ENCODE measurements at places on chromosomes 2 and 18.

- no peak for DNase-seq
Measured at GRCh38 chr2:190627448-190628412, 21.2 kb upstream of the NAB1 start.

DNA sequence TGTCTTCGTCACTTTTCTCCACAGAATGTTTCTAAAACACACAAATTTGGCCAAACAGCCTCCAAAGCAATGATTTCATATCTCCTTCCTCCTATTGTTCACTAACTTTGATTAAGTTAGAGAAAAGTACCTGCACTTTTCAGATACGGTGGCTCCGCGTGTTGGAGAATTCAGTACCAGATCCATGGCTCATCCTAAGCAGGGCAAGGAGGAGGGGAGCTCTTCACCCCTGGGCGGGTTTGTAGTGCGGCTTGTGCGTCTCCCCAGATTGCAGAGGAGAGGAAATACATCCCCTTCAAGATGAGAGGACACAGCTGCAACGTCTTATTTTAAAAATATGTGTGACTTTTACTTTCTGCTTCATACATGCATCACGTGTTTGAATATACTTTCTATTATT, 333.0 kb downstream of the AGAP1 start:
- DNase-seq = no peak

DNA sequence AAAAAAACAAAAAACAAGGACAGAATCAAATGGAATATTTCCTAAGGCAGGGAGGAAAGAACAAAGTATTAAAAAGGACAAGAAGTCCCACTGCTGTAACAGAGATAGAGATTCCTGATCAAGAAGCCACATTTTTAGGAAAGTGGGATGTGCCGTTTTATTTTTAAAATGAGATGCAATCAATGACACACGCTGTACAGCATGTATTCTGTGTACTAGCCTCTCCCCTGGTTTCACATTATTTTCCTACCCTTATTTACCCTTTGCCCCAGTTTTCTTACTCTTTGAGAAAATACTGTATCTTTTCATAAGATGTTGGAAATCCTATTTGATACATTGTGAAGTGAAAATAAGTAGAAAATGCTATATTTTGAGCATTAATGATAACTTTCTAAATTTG, 45.8 kb downstream of the E2F6 start:
- DNase-seq = no peak

DNA sequence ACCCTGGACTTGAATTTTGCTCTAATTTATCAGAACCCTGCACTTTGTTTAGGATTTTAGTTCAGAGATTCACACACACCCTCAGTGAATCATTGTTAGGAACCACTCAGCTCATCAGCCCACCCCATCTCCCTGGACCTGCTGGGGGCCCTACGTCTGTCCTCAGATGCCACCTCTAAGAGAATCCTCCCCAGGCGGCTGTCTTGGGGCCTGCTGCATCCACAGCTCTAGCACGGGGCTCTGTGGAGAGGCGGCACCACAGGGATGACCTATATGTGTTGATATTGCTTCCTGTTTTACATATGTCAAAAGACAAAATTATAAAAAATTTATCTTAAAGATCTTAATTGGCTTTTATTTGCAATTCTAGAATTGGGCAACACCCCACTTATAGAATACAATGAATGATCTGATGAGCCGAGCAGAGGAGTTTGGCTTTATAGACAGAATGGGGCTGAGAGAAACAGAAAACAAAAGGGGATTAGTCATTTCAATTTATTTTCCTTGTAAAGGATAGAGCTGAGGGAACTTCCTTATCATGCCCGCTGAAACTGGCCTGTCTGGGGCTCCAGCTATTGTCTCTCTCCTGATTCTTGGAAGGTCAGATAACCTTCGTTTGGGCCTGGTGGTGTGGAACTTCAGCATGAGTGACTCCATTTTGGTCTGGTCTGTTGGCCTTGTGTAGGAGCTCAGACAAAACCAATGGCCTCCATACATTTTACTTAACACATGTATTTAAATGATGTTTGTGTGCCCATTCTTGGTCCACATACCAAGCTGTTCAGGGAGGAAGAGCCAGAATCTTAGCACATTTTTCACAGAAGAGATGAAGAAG, 1.4 kb downstream of the MYO7B start:
- no peak for DNase-seq

GRCh38 chr18:25420077-25420825, 68.3 kb upstream of the ZNF521 start:
- DNase-seq = no peak

DNA sequence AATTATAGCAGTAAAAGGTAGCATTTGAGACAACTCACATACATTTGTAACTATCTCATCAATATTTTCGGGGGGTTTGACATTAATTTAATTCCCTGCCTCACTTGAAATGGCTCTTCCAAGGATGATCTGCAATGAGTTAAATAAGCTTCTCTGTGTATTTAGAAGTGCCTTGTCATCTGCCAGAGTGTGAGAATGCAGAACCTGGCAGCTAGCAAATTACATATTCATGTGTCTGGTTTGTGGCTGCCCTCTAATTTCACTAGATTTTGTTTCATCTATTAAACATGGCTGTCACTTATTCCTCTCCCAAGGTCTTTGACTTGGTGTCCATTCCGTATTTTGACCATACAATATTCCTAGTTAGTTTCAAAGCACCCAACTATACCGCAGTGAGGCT, 158.3 kb upstream of the CAVIN2 start:
- DNase-seq = no peak

DNA sequence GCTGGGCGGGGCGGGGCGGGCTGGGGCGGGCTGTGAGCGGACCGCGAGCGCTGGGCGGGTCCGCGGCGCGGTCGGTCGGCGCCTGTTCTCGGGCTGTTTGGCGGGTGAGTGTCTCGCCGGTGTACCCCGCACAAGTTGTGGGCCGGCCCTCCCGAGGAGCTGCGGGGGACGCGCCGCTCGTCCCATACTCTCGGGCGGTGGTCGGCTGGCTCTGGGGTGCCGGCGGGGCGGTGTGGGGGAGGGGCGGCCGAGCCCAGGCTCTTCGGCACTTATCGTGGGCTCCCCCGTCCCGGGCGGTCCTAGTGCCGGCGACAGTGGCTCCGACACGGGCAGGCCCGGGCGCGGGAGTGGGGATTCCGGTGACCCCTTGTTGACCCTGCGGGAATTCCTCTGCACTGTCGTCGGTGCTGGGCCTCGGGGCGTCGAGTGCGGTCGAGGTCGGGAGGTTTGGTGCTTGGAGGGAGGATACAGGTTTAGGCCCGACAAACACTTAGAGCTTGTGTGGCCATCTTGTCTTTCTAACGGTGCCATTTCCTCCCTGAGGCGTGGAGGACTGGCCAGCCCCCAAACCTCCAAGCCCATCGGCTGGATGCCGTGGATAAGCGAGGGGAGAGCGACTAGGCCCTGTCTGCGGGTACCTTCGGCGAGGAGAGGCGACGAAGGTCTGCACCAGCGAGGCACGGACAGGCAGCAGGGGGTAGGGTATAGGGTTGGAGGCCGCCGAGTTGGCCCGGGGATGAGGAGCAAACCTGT, at the start of gene SEPTIN2:
SEPTIN2 (plus strand) TSS at position 47 of the 753 bp plus-strand sequence. CDS start 8,308 bp downstream, outside the sequence.
- DNase-seq = peak; percentile 30

- no peak for DNase-seq
Measured at GRCh38 chr2:113178891-113179290, 5.1 kb downstream of the PSD4 start.

DNA sequence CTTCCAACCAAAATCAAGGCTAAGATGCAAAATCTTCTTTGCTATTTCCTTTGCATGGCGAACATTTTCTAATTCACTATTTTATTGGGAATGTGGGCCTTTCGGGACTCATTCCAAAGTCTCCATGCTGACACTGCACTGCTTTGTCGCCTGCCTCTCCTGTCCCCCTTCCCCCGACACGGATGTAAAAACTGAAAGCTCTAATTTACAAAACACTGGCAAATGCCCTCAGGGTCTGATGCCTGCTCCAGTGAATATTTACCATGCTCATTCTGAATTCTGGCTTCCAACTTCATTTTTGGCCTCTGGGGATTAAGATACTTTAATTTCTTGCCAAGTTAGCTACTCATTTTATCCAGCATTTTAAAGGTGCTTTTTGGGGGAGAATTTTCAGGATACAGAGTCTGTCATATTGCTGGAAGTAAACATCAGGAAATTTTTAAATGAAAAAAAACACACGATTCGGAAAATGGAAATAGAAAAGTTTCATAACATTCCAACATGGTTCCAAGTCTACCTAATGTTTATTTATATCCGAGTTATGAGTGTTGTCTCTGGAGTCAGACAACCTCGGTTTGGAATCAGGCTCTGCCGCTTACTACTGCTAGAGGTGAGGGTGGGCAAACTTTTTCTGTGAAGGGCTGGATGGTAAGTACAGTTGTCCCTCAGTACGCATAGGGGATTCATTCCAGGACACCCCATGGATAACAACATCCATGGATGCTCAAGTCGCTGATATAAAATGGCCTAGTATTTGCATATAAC, 14.6 kb upstream of the LTBP1 start:
- DNase-seq = no peak

DNA sequence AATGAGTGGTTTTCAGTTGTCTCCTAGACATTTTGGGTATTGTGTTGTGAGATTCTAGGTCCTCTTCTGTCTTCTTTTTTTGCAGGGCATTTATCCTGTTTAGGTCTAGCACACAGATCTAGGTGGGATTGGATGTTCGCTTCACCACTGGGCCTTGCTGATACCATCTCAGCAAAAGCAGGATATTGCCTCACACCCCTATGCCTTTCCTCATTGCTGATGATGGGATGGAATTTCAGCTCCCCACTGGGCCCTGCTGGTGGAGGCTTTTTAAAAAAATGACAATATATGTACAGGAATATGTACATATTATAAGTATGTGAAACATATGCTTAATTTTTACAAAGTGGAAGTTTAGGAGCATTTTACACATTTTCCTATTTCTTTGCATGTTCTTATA, 5.4 kb upstream of the TOGARAM2 start:
- no peak for DNase-seq

All from activated CD8-positive, alpha-beta memory T cell treated with anti-CD3 and anti-CD28 coated beads for 1 hour (primary cell).